Activated CD4-positive, CD25-positive, alpha-beta regulatory T cell treated with anti-CD3 and anti-CD28 coated beads, Interleukin-2, amount 50 U/mL, for 24 hours (primary cell): ENCODE measurements at places on chromosomes 3 and 15.
A peak's percentile ranks its signal among the peaks of the same experiment; 100 is the strongest.

DNA sequence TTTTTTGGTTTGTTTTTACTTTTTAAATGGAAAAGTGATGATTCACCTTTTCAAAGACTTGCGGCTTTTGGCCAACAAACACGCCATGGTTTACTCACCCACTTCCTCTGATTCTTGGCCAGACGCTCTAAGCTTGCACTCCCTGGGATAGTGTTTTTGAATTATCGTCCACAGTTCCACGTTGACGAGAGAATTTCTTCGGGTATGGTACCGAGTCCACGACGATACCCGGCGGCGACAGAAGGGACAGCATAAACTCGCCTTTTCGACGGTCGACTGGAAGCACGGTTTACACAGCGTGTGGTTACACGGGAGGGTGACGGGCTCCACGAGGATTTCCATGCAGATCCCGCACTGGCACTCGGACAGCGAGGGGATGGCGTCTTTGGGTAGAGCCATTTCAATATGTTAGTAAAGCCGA lies 783 bp downstream of the RNF168 start:
- ATAC-seq = peak; percentile 29

- ATAC-seq = no peak
Measured at GRCh38 chr3:157274644-157275137, 114.7 kb upstream of the CCNL1 start.

DNA sequence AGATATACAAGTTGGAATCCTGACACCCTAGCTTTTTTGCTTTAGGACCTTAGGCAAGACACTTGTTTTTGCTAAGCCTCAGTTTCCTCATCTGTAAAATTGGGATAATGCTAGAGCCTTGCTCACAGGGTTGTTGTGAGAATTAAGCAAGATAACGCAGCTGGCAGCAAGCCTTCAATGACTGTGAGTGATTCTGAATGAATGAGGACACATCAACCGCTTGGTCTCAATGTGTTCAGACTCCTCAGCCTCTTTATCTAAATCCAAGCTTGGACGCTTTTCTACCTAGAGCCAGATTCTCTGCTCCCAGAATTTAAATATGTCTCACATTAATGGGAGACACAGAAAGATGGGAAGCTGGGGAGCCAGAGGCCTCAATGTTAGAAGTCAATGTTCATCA lies 11.8 kb upstream of the TLE3 start:
- ATAC-seq = no peak

DNA sequence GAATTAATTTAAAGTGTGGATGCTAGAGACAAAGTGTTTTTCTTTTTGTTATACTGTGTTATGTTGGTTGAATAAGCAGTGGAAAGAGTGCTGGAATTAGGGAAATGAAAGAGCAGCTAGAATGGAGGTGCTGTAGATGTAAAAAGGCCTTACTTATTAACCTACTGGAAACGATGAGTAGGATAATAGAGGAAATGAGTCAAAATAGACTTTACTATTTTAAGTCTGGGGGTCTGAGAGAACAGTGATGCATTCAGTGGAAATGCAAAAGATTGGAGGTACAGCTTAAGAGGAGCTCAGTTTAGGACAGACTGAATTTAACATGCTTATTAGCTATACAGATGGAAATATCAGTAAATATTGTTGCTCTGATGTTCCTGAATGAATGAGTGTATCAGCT lies 674.0 kb downstream of the OTOL1 start:
- no peak for ATAC-seq

DNA sequence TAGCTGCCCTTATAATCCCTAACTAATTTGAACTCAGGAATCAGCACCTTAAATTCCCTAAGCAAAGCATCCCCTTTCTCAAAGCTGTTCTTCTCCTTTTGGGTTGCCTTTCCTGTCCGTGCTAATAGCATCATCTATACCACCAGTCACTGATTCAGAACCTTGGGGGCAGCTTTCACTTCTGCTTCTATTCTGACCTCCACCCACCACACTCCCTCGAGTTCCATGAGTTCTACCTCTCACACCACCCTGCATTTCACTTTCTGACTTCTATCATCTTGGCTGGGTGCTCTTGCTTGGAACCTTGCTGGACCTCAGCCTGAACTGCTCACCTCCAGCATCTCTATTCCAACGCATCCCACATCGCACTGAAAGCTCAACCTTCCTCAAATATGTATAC lies 55.4 kb upstream of the KCNMB2 start:
- ATAC-seq = no peak

DNA sequence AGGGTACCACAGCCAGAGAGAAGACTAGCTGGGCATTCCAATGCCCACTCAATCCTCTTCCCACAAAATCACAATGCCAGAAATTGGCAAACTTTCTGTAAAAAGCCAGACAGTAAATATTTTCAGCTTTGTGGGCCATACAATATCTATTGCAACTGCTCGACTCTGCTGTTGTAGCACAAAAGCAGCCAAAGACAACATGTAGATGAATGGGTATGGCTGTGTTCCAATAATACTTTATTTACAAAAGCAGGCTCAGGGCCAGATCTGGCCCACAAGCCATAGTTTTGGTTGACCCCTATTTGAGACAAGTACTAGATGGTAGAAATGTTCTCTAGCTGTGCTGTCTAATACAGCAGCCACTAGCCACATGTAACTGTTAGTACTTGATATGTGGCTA lies 330.9 kb downstream of the ERC2 start:
- no peak for ATAC-seq

DNA sequence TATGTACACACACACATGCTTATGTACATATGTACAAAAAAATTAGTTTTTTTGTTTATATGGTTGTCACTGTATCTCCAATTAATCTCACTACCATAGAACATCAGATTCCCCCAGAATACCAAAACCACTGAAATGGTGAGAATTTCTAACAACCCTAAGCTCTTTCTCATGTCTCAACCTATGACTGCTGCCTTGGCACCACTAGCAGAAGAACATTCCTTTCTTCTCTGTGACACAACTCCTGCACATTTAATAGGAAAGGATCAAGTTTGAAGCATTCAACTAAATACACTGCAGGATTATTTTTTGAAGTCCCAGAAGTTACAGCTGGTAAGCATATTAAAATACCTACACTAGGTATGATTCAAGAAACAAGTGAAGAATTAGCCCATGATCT lies 109.6 kb downstream of the FAM174B start:
- ATAC-seq = no peak

- ATAC-seq = no peak
Measured at GRCh38 chr15:58114812-58115211, 23.4 kb upstream of the AQP9 start.

DNA sequence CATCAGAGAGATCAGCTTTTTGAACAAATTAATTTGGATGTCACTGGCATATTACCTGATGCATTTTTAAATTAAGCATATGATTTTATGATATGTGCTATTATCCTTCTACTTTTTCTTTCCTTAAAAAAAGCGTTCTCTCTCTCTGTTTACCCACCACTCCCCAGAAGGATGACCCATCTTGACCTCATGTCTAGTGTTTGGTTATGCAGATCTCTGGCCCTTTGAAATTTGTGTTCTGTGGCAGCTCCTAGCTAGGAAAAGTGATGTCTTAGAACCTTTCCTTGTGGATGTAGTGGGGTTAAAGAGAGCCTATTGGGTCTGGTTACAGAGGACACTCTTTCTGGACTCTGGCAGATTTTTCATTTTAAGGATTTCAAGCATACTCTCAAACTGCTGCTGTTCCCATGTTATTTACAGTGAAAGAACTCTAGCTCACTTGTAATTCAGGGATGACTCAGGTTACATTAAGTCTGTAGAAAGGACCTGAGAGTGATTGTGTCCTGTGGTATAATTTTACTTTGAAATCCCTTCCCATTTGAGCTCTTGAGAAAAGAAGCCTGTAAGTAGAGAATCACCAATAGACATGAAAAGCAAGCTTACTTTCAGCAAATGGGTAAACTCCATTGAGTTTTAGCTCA lies 23.8 kb downstream of the ARHGEF26 start:
- no peak for ATAC-seq

DNA sequence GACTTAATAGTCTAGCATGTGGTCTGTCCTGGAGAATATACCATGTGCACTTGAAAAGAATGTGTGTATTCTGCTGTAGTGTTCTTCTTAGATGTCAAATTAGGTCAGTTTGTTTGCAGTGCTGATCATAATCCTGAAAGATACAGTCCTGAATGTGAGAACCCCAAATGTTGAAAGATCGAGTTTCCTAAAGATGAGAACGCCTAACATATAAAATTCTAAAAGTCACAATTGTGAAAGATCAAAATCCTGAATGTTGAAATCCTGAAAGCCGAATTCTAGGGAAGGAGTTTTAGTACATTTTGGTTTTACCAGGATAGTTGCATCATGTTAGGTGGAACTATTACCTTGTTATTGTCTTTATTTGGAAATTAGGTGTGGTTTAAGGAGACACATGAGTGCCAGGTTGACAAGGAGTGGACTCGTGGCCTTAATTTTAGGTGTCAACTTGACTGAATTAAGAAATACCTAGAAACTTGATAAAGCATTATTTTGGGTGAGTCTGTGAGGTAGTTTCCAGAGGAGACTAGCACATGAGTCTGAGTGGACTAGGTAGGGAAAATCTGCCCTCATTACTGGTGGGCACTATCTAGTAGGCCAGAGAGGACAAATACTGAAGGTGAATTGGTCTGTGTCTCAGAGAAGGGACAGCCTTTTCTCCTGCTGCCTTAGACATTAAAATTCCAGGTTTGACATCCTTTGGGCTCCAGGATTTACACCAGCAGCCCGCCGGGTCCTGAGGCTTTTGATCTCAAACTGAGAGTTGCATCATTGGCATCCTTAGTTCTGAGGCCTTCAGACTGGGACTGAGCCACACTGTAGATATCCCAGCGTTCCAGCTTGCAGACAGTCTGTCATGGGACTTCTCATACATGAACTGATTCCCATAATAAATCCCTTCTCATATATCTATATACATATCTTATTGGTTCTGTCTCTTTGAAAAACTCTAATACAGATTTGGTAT lies 77.1 kb downstream of the LRRC28 start:
- no peak for ATAC-seq

- ATAC-seq = peak; percentile 63
Measured at GRCh38 chr3:10366651-10367101, 45.8 kb upstream of the SEC13 start.

GRCh38 chr15:39092761-39093160 lies 488.1 kb upstream of the THBS1 start:
- ATAC-seq = no peak

- no peak for ATAC-seq
Measured at GRCh38 chr3:4959180-4959579, 20.1 kb upstream of the BHLHE40 start.

GRCh38 chr3:31724651-31725050 lies 191.9 kb downstream of the STT3B start:
- peak; percentile 25 for ATAC-seq

- no peak for ATAC-seq
Measured at GRCh38 chr3:5232570-5232969, 45.1 kb downstream of the EDEM1 start.

DNA sequence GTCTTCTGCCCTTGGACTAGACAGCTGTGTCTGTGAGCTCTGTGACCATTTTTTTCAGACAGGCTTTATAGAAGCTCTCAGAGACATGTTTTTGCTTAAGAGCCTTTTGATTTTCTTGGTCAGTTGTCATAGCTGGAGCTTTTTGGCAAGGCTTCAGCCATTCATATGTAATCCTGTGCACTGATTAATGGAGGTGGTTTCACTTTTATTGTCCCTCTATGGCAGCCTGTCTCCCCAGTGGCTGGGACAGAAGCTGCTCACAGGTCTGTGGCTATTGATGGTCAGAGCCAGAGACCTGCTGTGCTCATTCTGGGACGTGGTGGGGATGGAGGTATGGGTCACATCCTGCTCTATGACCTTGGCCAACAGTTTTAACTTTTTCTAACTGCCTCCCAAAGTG lies 226.6 kb upstream of the LRRFIP2 start:
- no peak for ATAC-seq

DNA sequence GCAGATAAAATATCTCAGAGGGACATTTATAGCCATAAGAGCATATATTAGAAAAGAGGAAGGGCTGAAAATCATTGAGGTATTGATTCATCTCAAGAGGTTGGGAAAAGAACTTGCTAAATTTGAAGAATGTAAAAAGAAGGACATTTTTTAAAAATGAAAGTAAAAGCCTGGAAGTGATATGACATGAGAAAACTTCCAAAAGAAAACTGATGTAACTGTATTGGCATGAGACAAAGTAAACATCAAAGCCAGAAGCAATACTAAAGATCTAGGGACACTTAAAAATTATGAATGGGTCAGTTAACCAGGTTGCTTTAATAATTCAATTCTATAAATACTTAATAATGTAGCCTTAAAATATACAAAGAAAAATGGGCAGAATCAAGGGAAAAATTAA lies 31.9 kb downstream of the CEP63 start:
- ATAC-seq = no peak

DNA sequence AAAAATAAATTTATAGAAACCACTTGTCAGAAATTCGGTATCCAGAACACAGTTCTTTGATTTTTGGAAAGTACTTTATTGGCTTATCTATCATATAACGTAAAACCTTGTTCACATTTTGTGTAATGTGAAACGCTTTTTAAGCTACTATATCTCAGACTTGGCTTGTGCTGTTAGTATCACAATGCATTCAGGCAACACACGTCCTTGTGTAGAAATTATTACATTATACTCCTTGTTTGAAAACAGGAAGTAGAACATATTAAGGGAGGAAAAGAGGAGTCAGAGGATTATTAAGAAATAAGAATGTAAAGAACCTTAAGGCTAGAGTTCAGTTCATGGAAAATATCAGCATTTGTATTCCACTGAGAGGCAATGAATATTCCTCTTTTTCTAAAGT lies 1.6 kb downstream of the DNAJC13 start:
- ATAC-seq = no peak

GRCh38 chr3:148998715-148999423 lies 7.5 kb downstream of the GYG1 start:
- ATAC-seq = no peak

DNA sequence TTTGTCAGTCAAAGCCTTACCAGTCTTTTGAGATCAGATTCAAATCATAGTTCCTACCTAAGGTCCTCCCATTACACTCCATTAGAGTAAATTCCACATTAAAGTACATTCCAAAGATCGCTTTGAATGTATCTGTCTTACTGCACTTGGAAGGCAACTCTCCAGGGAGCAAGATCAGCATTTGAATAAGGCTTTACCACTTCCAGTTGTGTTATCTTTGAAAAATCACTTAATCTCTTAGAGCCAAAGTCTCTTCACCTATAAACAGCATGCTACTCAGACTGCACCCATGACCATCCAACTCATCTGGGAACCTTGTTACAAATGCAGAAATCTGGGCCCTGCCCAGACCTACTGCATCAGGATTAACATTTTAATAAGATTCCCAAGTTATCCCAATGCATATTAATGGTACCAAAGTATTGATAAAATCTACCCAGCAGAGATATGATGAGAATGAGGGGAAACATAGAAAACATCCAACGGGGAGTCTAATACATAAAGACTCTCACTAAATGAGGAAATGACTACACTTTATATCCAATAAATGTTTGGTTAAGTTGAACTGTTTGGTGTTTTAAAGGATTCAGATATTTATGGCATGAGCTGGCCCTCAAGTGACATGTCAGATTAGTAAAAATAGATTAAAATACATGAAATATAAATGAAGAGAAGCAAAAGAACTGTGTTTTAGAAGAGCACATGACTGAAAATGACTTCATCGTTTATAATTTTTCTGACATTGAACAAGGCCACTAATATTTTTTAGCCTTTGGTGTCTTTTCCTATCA lies 75.9 kb downstream of the TNIK start:
- ATAC-seq = no peak

GRCh38 chr3:38453913-38454177 lies 155 bp downstream of the ACVR2B start:
- ATAC-seq = no peak

GRCh38 chr3:49967291-49967690 lies 27.3 kb downstream of the RBM6 start:
- no peak for ATAC-seq
